ENCODE measurements at places on chromosomes 12 and 14. TPM values are rescaled to one million over a fixed set of nuclear protein-coding genes. Genes with fewer than 3 reads are reported as not detected.

The CARMIL3 gene
- 13.0 TPM for total RNA-seq

The SERPINA6 gene
- 0.15 TPM for total RNA-seq

The SDSL gene
- 0.41 TPM for total RNA-seq

The TRHDE gene
- 5.5 TPM for total RNA-seq

The TEX22 gene
- total RNA-seq = 0.87 TPM

GRCh38 chr14:61876362-61877034 is 114.3 kb downstream of the SNAPC1 start:
- H3K4me3 ChIP-seq = no peak overlapping the region
- H3K4me1 ChIP-seq = 0 out of 2 replicates have a peak, but pooled peaks cover 3% of the 10 kb centered on the region
- no peaks in the 10 kb centered on the region for H3K27me3 ChIP-seq
- no peak overlapping the region for H3K27ac ChIP-seq
- DNase-seq = no peak

DNA sequence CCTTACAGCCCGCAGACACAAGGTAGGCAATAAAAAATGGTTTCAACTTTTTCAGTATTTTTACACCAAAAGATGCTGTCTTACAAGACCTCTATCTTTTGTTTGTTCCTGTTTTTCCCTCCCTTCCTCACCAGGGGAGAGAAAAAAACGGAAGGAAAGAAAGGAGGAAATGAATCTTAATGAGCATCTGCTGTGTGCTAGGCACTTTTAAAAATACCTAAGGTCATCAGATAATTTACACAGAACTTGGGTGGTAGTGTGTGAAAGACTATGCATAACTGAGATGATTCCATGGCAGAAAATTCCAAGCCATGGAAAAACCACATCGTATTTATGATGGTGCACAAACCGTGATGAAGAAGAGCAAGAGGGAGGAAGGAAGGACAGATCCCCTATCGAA is 121.2 kb downstream of the DIP2B start:
- H3K36me3 ChIP-seq = peaks cover 21% of the 10 kb centered on the region
- H3K4me3 ChIP-seq = no peak overlapping the region
- H3K4me1 ChIP-seq = peaks cover 39% of the 10 kb centered on the region
- no peaks in the 10 kb centered on the region for H3K27me3 ChIP-seq
- DNase-seq = no peak

- H3K27me3 ChIP-seq = peaks cover 9% of the 10 kb centered on the region
- H3K4me1 ChIP-seq = peaks cover 15% of the 10 kb centered on the region
- no peaks in the 10 kb centered on the region for H3K36me3 ChIP-seq
- no peak for DNase-seq
Measured at GRCh38 chr14:90342327-90342726, 10.6 kb upstream of the NRDE2 start.

GRCh38 chr12:4143896-4144295 is 129.7 kb upstream of the CCND2 start:
- no peak for DNase-seq
- peaks cover 13% of the 10 kb centered on the region for H3K36me3 ChIP-seq
- no peak overlapping the region for H3K27ac ChIP-seq
- no peak overlapping the region for H3K4me3 ChIP-seq
- H3K4me1 ChIP-seq = peaks cover 56% of the 10 kb centered on the region
- H3K27me3 ChIP-seq = peaks cover 29% of the 10 kb centered on the region

DNA sequence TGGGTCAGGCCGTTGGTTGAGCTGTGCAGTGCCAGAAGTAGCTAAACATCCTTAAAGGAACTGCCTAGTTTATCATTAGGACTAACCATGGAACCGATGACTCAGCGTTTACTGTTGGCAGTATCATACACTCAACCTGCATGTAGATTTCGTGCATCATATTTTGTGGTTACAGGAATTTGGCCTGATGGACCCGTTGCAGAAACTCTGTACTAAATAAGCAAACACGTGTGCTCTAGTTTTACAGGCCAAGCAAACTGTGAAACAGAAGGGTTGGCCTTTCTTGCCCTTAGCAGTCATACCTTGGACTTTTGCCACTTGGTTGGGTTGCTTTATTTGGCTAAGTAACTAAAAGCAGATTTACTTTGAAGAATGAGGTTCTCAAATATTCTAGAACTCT is 35.6 kb downstream of the DGLUCY start:
- DNase-seq = no peak
- H3K27ac ChIP-seq = no peak overlapping the region
- H3K4me1 ChIP-seq = no peaks in the 10 kb centered on the region
- H3K27me3 ChIP-seq = no peaks in the 10 kb centered on the region
- peaks cover 10% of the 10 kb centered on the region for H3K36me3 ChIP-seq

DNA sequence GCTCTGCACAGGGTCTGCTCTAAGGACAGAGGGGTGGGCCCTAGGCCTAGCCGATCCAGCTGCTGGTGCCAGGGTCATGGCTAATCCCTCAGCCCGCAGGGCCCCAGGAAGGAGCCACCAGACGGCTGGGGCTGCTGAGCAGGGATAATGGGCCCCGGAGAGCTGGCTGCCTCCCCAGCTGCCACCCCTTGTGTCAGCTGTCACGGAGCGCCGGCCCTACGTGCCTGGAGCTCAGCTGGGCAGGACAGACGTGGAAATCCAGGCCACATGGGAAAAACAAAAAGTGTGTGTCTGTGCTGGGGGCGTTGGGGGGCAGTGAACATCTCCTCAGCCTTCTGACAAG is 36.2 kb downstream of the CHGA start:
- DNase-seq = no peak
- no peak overlapping the region for H3K4me3 ChIP-seq
- no peaks in the 10 kb centered on the region for H3K27me3 ChIP-seq
- peaks cover 26% of the 10 kb centered on the region for H3K4me1 ChIP-seq

GRCh38 chr12:1915082-1915968 is 3.1 kb downstream of the CACNA2D4 start:
- no peak overlapping the region for H3K4me3 ChIP-seq
- peaks cover 19% of the 10 kb centered on the region for H3K4me1 ChIP-seq

Data from WTC11 (cell line).